ENCODE measurements at places on chromosomes 5 and 9.

DNA sequence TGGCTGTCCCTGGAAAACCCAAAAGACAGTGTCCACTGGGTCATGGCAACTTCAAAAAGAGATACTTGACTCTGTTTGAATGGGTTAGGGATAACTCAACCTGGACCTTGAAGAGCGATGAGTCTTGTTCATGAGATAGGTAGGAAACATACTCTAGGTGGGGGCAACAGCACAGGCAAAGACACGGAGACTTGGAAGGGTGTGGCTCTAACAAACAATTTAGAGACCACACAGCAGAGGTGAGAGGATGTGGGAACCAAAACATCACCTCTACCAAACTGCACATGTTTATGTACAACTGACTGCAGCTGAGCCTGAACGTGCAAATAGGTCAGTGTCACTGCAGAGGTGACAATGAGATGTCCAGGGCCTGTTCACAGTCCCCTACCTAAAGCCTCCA is 247.7 kb upstream of the ADRA1B start:
- DNase-seq: no peak

- DNase-seq: no peak
These were observed 70.5 kb downstream of the PIK3R1 start for GRCh38 chr5:68285851-68286611.

- no peak for DNase-seq
These were observed 652 bp upstream of the TMEM161B start for GRCh38 chr5:88269222-88269771.

- DNase-seq: no peak
These were observed 17.3 kb upstream of the CXXC5 start for GRCh38 chr5:139630855-139631254.

GRCh38 chr5:79330071-79330470 is 94.1 kb downstream of the JMY start:
- no peak for DNase-seq

GRCh38 chr5:39566891-39567290 is 142.1 kb upstream of the DAB2 start:
- no peak for DNase-seq

- DNase-seq: no peak
These were observed 223.5 kb upstream of the MEF2C start for GRCh38 chr5:89106480-89106879.

DNA sequence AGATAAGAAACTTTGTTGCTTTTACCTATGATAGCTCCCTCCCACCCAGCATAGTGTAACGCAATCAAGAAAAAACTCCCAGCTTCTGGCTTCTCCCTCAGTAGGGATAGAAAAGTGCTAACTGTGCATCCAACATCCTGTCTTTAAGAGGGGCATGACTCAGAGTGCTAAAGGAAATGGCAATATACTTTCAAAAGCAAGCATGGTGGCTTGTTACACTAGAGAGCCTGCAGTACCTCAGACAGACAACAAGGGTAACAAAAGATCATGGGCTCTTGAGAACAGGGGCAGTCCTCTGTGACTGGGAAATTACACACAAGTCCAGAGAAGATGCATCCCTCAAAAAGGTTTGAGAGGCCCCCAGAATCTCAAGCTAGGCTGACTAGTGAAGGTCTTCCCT is 37.8 kb downstream of the PRELID2 start:
- no peak for DNase-seq

- no peak for DNase-seq
These were observed 2.4 kb upstream of the TPRN start for GRCh38 chr9:137202966-137203365.

DNA sequence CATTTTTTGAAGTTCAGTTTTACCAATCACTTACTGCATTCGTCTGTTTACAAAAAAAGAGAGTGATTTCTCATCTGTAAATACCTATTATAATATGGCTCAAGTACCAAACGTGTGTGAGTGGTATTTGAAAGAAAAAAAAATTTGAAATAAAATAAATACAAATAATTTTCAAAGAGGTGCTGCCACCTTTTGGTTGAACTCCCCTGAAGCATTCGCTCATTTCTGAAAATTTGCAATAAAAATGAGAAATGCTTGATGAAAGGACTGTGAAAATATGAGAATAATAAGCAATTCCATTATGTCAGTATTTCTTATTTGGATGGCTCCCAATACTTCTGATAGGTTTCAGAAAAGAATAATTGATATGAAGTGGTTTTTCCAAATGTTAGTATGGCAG is 409.9 kb downstream of the CTNND2 start:
- no peak for DNase-seq

GRCh38 chr5:95868136-95868535 is 45.6 kb upstream of the GLRX start:
- no peak for DNase-seq

- no peak for DNase-seq
These were observed 47.9 kb downstream of the MAST4 start for GRCh38 chr5:66644111-66644510.

GRCh38 chr5:170287532-170287931 is 10.0 kb downstream of the LCP2 start:
- no peak for DNase-seq

GRCh38 chr9:2623288-2624050 is 1.9 kb downstream of the VLDLR start:
- no peak for DNase-seq

GRCh38 chr5:1499851-1500250 is 23.9 kb downstream of the LPCAT1 start:
- DNase-seq: no peak

- DNase-seq: no peak
These were observed 24.2 kb downstream of the LRRTM2 start for GRCh38 chr5:138850865-138851435.

DNA sequence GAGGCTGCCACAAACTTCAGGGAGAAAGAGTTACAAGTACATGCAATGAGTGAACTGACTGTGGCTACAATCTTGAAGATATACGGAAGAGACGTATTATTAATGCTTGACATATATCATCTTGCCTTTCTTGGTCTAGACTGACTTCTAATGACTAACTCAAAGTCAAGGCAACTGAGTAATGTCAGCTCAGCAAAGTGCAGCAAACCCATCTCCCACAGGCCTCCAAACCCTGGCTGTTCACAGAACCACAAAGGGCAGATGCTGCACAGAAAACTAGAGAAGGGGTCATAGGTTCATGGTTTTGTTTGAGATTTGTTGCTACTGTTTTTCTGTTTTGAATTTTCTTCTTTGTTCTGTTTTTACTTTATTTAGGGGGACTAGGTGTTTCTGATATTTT is 21.0 kb downstream of the IL7R start:
- DNase-seq: no peak

DNA sequence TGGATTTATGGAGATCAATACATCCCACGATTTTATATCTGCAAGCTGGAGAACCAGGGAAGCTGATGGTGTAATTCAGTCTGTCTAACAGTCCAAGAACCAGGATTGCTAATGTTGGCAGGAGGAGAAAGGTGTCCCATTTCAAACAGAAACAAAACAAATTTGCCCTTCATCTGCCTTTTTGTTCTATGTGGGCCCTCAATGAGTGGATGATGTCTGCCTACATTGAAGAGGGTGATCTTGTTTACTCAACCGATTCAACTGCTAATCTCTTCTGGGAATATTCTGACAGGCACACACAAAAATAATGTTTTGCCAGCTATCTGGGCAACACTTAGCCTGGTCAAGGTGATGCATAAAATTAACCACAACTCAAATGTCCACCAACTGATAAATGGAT is 65.1 kb upstream of the IL33 start:
- no peak for DNase-seq

GRCh38 chr5:76720988-76721569 is 5.2 kb downstream of the F2R start:
- DNase-seq: no peak

DNA sequence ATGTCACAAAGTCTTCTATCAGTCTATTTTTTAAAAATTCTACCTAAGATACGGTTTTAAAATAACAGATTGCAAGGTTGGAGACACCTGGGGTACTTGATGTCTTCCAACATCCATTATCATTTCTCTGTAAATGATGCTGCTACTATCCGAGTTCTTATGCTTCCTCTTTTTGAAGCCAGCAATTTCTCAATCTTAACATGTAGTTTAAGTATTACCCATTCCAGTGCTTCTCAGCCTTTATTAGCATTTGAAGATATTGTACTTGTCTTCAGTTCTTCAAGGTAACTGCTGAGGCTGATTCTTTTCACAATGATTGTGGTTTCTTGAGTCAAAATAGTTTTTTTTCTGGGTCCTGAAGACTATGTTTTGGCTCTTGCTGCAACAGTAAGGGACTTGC is 96.4 kb upstream of the SELENOP start:
- DNase-seq: no peak

GRCh38 chr9:2015581-2016407 is 647 bp downstream of the SMARCA2 start:
- peak; percentile 87 for DNase-seq

DNA sequence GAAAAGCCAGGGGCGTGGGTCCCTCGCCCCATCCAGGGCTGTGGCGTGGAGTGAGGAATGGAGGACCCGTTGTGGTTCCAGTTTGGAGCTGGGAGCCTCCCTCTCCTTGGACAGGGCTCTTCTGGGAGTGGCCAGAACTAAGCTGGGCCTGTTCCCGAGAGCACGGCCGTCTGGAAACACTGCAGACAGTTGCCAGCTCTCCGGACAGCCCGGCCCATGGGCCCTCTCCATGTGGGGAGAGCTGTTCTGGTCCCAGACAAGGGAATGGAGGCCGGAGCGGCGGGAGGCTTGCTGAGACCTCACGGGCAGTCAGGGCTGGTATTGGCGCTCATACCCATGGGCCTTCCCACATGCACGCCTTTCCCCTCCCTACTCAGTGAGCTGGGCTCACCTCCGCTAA is 45.2 kb upstream of the FCN2 start:
- DNase-seq: no peak

- peak; percentile 88 for DNase-seq
These were observed 22.2 kb downstream of the BHMT start for GRCh38 chr5:79133657-79134451.

- DNase-seq: peak; percentile 72
These were observed 201.5 kb downstream of the DAB2IP start for GRCh38 chr9:121852651-121853616.

GRCh38 chr5:32465076-32465475 is 20.5 kb upstream of the ZFR start:
- DNase-seq: no peak

DNA sequence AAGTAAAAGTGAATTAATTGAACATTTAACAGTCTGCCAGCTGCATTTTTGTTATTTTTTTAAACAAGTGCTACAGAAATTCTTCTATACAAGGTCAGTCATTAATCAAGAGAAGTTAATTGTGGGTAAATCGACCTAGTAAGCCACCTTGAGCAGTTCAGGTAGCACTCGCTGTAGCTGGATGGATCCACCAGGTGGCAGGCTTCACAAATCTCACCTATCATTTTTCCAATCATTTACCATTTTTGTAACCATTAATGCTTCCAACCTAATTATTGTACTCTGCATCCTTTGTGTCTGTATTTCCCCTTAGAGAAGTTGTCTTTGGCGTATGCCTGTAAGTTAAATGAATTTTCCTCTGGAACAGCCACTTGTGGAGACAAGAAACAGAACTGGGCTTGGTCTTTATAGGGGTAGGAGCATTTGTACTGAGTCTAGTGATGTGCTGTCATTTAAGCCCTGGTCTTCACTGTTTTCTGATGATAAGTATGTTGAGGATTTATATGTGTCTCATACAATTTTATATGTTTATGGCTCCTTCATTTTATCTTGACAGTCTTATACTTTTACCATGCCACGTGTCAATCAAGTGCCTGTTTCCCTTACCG is 39.5 kb downstream of the CD180 start:
- no peak for DNase-seq

DNA sequence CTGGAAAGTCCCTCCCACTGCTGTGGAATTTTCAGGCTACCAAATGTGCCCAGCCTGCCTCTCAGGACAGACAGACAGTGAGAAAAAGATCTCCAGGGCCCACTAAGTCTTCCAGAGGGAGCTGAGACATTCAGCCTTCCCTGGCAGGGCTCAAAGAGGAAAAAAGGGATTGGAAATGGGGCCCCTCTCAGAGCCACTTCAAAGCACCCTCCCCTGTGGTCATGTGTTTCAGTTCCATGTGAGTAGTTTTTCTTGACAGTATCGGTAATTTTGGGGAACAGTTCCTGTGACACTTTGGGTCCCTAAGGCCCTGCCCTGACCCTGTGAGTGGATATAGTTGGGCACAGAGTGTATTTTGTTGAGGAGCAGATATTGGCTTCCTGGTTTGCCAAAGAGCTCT is 25.0 kb downstream of the LARP1 start:
- no peak for DNase-seq

GRCh38 chr5:36607114-36607571 is 737 bp downstream of the SLC1A3 start:
- DNase-seq: no peak

DNA sequence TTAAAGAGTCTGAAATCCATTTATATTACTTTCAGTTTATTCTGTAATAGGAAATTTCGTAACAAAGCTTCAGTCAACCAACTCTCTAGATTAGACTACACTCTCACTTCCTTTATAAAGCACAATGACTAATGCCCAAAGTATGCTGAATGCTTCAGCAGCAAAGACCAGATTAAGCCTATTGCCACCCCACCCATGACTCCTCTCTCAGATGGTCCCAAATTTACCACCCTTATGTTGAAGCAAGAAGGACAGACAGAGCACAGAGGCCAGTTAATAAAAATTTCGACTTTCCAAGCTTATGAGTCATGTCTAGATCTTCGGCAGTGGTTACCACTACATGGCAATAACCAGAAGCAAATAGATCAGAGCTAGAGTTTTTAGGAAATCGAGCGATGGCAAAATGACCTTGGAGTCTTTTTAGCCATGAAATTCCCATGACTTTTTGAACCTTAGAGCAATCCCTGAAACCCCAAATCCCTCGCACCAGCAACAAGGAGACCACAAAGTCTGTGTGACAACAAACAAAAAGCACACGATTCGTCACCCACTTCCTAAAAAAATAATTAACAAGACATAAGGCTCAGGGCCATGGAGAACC is 287.8 kb upstream of the RASA1 start:
- no peak for DNase-seq

DNA sequence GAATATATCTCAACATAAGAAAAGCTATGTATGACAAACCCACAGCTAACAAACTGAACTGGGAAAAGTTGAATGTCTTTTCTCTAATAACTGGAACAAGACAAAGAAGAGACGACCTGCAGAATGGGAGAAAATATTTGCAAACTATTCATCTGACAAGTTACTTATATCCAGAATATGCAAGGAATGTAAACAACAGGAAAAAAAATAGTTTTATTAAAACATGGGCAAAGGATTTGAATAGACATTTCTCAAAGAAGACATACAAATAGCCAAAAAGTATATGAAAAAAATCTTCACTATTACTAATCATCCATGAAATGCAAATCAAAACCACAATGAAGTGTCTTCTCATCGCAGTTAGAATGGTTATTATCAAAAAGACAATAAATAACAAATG is 181.7 kb upstream of the TLX3 start:
- DNase-seq: no peak

GRCh38 chr9:95157481-95158151 is 159.9 kb downstream of the FANCC start:
- DNase-seq: no peak

- DNase-seq: peak; percentile 67
These were observed 156.8 kb downstream of the MACROH2A1 start for GRCh38 chr5:135242021-135242865.

DNA sequence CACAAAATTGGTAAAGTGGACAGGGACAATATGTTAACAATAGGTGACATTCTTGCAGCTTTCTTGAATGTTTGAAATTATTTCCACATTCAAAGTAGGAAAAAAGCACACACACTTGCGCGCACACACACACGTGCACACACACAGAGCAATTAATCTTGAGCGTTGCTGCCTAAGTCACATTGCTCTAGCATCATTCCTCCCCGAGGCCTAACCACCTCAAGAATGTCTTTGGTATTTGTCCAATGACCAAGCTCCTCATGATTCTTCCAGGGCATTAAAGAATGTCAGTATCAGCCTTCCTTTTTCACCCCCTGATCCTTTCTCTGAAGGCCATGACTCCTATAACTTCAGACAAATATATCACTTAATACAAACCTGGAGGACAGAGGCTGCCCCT is 198.1 kb downstream of the NPR3 start:
- DNase-seq: no peak

Measured in osteocyte (in vitro differentiated cells).